ENCODE measurements at places on chromosomes 7 and 10.
A peak's percentile ranks its signal among the peaks of the same experiment; 100 is the strongest.

DNA sequence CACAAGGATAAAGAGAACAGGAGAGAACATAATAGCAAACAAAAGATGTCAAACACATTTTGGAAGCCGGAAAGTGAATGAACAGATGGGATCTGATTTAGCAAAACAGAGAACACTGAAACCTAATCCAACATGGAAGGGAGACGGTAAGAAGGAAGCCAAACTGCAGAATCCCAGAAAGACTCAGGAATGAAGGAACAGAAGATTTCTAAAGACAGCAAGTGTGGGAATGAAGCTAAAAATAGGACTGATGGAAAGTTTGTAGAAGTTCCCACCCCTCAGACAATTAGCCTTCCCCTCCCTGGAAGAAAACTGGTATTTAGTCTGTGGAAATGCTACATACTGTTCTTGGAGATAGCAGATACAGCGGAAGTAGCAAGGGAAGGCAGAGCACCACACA is 40.8 kb downstream of the SLC16A12 start:
- DNase-seq = no peak

DNA sequence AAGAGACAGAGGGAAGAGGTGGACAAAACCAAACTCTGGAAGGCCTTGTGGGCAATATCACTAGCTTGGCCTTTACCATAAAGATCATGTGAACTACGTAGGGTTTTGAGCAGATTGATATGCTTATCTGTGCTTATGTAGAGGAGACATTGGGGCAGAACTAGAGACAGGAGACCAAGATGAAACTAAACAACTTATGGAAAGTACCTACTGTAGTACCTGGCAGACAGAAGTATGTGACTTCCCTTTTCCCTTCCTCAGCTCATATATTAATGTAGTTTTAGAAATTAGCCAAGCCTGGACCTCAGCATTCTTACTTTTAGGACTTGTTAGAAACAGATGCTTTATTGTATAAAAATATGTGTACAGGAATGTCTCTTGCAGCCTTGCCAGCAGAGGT is 14.0 kb upstream of the IL6 start:
- no peak for DNase-seq

- DNase-seq = no peak
Measured at GRCh38 chr10:63115732-63116383, 17.3 kb upstream of the NRBF2 start.

DNA sequence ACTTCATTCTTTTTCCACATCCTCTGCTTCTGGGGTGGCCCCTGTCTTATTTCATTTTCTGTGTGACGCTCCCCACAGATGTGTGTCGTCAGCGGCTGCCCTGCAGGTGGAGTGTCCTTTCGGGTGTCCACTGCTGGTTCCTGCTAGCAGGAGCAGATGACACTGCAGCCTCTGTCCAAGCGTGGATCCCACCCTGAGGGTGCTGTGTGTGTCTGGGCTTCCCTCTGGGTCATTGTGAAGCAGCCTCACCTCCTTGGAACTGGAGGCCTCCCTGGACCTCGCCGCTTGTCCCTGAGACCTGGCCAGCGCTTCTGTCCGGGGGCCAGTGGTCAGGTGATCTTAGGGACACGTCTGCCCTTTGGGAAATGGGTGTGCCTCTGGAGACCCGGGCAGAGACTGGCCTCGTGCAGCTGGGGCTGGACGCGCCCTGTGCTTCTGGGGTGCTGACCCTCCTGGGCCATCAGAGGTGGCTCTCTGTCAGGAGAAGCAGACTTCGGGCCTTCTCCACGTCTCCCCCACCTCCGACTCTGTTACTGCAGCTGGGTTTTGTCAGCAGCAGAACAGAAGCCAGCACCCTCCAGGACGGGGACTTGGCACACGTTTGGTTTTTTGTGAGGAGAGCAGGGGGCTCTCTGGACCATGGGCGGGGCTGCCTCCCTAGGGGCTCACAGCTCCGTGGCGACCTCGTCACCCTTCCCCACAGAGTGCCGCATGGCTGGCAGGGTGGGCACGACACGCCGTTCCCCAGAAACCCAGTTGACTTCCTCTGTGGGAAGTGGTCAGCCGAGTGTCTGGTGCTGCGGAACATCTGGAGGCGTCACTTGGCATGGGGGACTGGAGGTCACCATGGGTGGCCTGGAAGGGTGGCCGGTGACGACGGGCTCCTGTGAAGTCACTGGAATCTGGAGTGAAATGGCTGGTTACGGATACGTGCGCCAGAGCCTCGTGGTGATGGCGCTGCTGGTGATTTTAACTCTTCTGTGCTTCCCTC is 48.4 kb downstream of the INPP5A start:
- DNase-seq = no peak

GRCh38 chr7:20152511-20152910 is 64.7 kb downstream of the MACC1 start:
- peak; percentile 46 for DNase-seq

DNA sequence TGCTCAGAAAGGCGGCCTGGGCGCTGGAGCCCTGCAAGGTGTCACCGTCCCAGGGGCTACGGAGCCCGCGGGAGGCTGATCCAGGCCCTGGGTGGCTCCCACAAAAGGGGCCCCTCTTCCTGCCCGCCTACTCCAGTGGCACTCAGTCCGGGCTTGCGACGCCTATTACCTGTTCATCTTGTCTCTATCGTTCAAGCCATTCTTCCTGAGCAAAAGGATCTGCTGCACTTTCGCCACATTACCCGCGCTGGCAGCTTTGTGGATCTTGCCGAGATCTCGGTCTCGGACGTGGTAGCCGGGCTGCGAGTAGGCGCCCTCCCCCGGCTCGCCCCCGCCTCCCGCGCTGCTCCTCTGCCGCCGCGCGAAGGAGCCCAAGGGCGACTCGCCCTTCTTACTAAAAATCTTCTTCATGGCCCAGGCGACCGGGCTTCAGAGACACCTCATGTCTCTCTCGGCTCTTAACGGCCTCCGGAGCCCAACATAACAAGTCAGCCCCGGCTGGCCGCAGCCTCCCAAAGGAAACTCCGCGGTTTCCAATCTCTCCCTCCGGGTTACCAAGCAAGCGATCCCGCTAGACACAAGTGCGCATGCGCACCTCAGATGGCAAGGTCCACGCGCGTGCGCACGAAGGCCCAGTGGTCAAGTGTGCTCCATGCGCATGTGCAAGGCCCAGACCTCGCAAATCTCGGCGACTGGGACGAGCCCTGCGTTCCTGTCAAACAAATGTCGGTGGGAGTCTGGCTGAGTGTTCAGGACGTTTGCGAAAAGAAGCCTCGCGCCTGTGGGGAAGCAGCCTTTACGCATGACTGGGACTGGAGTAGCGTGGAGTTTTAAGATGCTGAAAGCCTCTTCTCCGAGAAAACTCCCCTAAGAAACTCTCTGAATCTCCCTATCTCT is at the start of gene ANKRD26:
Gene ANKRD26, minus strand, starts transcription at position 579 of the 897 bp plus-strand sequence. Its CDS starts 168 bp downstream, at position 411.
- peak; percentile 97 for DNase-seq

- peak; percentile 78 for DNase-seq
Measured at GRCh38 chr7:24573554-24574338, 494 bp downstream of the PALS2 start.

DNA sequence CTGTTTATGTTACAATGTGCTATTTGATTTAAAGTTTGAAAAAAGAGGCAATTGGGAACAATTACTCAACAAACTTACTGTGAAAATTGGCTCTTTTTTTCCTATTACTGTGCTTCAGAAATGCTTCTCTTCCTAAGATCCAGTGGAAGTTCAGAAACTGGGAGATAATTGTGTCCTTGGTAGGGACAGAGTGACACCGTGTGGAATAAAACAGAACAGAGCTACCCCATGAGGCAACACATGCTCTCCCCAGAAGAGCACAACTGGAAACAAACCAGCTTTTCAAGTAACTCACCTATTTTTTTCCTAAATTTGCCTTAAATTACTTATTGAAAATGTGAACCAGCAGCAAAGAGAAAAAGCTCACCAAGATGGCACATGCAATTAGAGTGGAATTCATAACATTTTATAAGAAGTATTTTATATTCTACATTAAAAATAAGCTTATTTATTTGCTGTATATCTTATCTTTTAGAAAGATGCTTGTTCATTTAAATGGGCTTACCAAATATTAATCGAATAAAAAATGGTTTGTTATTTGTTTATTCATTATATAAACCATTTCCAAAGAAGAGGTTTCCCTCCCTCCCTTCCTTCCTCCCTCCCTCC is 346.1 kb upstream of the ANKRD30A start:
- DNase-seq = peak; percentile 49

DNA sequence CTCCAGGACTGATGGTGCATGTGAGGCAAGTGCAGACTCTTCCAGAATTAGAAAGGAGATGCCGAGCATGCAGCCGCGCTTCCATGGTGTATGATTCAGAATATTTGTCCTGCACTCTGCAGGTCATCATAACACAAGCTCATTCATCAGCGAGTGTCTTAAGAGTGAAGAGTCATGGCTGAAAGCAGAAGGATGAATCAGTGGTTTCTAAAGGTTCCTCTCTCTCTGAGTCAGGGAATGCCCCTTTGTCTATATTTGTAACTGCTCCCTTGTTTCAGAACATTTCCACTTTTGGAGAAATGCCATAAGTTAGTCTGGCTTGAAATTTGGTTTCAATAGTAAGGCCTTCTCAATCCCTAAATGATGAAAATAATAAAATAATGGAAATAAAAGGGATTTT is 52.3 kb downstream of the HECW1 start:
- peak; percentile 93 for DNase-seq

DNA sequence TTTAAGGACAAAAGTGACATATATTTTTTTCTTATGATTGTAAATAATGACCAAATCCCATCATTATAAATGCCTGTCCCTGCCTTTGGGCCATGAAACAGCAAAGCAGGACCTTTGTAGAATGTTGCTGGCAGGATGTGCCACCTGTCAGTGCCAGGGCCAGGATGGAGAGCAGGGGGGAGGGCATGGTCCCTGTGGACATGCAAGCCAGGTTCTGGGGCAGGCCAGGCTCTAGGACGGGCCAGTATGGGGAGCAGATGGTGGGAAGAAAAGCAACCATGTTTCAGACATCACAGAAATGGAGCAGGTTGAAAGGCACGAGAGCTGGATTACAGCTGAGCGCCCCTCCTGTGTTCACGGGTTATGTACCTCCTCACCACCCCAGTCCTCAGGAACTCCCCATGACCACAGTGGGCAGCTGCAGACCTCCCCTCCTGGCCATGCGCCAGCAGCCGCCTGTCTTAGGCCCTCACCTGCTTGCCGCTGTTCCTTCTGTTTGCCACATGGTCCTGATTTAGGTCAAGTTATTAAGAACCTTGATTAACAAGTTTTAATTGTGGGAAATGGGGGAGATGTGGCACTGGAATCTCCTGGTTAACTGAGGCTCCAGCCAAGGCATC is 210.4 kb downstream of the PAXIP1 start:
- no peak for DNase-seq

DNA sequence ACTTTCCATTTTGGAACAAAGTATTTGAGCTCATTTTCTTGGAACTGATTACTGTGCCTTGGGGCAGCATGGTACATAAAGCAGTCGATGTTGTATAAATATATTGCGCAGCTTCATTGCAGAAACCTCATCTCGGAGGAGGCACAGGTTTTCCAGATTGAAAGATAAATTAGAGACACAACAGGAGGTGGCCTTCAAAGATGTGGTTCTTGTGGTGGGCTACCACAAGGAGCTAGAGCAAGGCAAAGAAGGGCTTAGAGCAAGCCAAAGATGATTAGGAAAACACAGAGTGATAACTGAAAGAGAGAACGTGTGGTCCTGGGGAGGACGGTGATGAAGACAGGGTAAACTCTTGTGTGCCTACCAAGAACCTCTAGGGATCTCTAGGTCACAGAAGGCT is 169.1 kb upstream of the TNS3 start:
- no peak for DNase-seq

DNA sequence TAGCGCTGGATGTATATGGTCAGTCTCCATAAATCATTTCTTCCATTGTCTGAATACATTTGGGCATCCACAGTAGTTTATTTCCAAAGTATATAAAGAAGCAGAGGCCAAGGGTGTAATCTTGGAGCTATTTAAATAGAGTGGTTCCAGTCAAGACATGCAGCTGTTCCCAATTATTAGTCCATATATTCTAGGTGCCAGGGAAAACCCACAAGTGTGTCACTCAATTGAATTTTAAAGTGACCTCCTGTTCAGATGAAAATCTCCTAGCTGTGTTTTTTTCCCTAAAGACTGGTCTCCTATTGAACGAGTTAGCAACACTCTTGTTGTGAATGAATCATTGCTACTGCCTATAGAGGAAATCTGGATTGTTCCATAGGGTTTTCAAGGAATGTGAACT is 260.2 kb upstream of the BMPER start:
- no peak for DNase-seq

GRCh38 chr7:28745351-28745750 is 212.8 kb downstream of the TRIL start:
- no peak for DNase-seq

GRCh38 chr7:143487566-143487965 is 9.9 kb downstream of the TAS2R41 start:
- peak; percentile 48 for DNase-seq

GRCh38 chr10:3972460-3973301 is 187.7 kb upstream of the KLF6 start:
- no peak for DNase-seq

GRCh38 chr10:125235093-125236069 is 75.0 kb upstream of the CTBP2 start:
- DNase-seq = no peak

DNA sequence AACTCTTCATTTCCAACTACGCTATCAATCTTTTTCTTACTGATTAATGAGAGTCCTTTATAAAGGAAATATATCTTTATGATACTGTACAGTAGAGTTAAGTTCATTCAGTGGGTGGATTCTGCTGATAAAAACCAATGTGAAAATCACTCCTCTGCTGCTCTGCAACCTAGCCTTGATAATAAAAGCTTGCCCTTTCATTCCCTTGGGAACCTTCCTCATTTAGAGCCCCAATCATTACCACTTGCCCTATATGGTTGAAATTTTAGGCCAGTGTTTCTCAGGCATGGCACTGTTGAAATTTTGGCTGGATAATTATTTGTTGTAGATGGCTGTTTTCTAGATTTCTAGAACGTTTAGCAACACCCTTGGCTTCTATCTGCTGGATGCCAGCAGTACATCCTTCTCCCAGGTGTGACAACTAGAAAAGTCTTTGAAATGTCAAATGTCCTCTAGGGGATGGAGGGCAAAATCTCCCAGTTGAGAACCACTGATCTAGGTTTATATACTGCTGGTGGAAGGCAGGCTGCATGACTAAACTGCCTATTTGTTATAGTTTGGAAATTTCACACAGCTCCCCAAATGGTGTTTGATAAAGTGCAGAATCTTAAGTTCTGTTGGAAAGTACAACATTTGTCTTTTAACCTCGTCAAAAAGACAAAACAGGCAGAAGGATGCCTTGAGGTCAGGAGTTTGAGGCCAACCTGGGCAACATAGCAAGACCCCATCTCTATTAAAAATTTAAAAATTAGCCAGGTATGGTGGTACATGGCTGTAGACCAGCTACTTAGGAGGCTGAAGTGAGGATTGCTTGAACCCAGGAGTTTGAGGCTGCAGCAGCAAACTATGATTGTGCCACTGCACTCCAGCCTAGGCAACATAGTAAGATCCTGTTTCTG is 8.9 kb upstream of the SIRT1 start:
- no peak for DNase-seq

DNA sequence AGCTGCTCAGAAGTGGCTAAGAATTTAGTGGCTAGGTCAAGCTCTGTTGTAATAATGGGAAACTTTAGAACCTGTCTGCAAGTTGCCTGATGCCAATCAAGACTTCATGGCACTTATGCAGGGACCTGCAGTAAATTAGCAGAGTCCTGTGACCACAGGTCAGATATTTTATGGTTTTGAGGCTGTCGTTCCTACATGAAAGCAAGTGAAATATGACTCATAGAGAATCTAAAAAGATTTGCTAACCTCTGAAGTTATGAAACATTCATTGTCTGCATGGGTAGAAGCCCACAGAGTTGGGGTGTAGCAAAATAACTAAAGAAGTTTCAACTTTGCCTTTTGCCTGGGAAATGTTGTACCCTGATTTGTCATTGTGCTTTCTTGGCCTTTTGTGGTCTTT is 32.3 kb downstream of the SLC39A12 start:
- DNase-seq = no peak
